ENCODE measurements at places on chromosomes 6 and 20. TPM values are rescaled to one million over a fixed set of nuclear protein-coding genes. Genes with fewer than 3 reads are reported as not detected.

- no peak for DNase-seq
Measured at GRCh38 chr20:48721324-48722001, 106.3 kb downstream of the PREX1 start.

DNA sequence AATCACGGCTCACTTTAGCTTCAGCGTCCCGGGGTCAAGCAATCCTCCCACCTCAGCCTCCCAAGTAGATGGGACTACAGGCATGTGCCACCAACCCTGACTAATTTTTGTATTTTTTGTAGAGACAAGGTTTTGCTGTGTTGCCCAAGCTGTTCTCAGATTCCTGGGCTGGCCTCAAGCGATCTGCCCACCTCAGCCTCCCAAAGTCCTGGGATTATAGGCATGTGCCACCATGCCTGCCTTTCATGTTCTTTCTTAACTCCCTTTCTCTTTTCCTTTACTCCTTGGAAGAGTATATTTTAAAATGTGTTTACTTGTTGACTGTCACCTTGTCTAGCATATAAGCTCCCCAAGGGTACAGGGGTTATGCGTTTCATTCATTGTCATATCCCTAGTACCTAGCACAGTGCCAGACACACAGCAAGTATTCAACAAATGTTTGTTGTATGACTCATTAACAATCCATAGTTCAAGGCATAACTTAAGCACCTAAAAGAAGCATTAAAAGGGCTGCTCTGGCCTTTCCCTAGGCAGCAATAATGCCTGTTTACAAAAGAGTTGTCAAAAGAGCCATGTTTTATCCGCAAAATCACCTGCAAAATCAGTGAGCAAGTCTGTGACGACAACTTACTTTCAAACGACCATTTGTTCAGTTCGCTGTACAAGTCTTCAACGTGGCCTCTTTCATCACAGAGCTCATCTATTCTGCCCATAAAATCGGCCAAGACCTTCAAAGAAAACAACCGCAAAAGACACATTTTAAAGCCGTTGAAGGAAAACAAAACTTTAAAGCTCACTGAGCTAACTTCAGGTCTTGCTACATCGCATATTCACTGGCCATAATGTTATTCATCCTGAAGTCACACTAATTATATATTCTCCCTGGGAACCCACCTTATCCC is 4.6 kb downstream of the CYP24A1 start:
- no peak for DNase-seq

GJA1 gene
- 190 TPM for total RNA-seq

- no peak for DNase-seq
Measured at GRCh38 chr20:44083220-44083933, 103.6 kb downstream of the JPH2 start.

DEFB132 gene
- not detected for total RNA-seq

TGM2 gene
- 28.6 TPM for total RNA-seq

DNA sequence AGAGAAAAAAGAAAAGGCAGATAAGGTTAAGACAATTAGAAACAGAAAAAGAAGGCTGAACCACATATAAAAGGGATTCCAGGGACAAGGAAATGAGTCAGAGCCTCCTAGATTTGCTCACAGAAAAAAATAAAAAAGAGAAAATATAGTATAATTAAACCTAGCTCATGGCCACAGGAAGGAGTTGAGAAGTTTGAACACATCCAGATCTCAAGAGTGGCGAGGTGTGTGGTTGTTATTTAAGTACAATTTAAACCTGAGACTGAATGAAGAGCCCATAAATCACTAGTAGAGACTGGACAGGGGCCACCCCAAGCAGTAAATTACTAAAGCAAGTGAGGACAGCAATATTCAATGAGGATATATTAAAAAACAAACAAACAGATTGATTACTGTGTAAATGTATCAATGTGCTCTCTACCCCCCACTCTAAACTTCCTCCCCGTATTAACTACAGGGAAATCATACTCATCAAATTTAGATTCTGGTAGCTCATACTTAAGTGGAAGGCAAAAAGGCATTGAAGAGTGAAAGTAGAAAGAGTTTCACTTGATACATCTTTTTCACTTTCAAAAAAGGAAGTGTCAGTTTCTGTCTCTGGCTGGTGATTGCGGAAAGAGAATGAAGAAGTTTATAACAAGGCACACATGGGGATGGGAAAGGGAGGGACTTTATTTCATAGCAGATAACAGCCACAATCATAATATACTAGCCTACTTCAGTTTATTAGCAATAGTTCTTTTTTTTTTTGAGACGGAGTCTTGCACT is 49.3 kb upstream of the SCAF8 start:
- no peak for DNase-seq

POU5F1 gene
- not detected for total RNA-seq

DNA sequence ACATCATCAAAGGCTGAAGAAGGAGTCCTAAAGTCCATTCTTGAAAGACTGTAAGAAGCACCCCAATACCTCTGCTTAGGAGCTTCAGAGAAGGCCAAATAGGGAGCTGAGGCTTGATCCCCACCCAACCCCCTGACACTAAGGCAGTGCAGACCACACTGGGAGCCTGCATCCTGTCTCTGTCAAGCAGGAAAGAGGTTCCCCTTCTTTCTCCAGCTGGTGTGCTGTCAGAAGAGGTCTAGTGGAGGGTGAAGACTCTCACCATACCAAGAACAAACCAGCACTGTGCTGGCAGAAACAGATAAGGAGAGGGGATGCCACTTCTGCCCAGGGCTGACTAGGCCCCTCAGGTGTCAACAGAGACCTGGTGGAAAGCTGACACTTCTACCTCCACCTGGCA is 19.9 kb downstream of the GZF1 start:
- no peak for DNase-seq

GRCh38 chr6:122657601-122658000 is 47.4 kb downstream of the PKIB start:
- DNase-seq = no peak

GRCh38 chr20:44765091-44765490 is 19.4 kb downstream of the KCNK15 start:
- DNase-seq = no peak

All from type B pancreatic cell (in vitro differentiated cells).